NCI-H774 (cell line): ENCODE measurements at places on chromosomes 5 and 9.

GRCh38 chr5:58875599-58875998, 292.7 kb downstream of the RAB3C start:
- no peak for DNase-seq

GRCh38 chr9:110688329-110688728, 19.7 kb downstream of the MUSK start:
- DNase-seq, result no peak

DNA sequence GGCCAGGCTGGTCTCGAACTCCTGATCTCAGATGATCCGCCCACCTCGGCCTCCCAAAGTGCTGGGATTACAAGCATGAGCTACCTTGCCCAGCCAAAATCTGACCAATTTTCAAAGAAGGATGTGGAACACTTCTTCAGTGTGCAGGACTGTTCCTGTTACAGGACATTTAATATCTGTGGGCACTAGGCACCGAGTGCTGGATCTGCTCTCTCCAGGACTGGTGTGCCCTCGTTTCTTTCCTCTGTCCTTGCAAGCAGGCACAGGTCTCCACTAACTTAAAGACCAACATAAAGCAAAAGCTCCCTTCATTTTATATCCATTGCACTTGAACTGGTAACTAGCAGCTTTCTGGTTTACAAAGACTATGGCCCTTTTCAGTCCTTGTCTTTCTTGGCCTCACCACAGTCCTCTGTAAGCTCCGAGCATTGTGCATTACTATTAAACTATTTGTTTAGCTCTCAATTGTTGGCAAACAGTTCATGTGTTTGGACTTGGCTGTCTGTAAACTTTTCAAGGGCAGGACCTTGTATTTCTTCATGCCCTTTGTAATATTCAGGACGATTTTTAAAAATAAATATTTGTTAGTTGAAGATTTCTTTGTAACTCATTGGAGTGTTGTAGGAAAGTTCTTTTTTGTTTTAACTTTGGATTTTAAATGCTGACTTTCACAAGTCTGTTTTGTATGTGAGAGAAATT, 37.3 kb downstream of the ARHGEF28 start:
- DNase-seq, result peak; percentile 19

- DNase-seq, result no peak
Observed at GRCh38 chr5:16754601-16755000, 137.8 kb upstream of the RETREG1 start.

DNA sequence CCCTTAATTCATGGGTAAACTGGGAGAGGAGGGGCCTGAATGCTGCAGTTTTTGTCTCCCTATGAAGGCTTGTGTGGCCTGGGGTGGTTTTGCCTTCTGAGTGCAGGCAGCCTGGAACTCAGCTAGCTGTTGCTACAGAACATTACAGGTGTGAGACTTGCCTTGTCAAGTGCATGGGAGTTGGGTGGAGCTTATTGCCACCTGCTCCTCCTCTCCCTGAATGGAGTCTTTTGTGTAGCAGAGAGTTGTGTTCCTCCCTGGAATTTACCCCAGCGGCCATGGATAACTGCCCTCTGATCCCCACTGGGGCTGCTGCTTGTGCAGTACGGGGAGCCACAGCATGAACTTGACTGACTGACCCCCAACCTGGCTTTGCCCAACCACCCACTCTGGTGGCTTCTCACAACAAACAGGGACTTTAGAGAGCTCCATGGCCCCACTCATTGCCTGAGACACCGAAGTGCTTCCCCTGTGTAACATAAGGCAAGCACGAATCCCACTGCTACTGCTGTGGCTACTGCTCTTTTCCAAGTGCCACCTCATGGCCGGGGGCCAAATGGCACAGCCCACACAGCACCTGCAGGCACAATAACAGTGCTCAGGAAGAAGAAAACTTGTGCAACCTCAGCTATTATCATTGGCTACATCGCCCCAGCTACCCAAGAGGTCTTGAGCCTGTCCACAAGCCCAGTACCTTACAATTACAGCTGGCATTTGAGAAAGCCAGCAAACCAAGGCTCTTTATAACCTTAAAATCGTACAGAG, 942.9 kb downstream of the CDH18 start:
- no peak for DNase-seq

DNA sequence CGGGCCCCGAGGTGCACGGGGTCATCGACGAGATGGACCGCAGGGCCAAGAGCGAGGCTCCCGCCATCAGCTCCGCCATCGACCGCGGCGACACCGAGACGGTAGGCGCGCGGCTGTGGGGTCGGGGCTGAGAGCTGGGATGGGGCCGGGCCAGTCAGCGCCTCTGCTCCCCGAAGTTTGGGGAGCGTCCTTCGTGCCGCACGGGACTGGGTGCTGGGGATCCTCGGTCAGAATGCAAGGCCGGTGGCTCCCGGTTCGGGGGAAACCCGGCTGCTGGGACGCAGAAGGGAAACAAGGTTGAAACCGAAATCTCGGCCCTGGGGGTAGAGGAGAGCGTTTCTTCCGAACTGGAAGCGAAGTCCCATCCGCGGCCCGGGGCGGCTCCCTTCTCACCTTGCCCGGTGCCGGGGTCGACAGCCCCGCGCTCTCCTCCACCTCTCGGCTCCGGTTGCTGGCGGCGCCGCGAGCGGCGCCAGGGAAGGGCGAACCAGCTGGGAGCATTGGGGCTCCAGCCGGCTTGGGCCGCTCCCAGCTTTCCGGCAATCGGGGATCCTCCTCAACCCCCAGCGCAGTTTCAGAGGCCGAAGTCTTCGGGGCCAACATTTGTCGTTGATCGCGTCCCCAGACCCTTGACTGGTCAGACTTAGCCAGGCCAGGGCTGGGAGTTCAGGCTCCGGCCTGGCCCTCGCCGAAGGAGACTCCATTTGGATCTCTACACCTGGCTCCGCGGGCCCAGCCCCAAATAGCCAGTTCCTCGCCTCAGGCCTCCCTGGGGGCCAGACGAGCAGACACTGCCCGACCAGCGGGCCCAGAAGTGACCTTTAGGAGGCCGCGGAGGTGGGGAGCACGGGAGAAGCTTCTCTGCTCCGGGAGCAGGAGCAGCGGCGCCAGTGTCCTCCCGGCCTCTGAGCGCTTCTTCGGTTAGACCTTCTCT, 1.1 kb downstream of the LHX2 start:
- no peak for DNase-seq

DNA sequence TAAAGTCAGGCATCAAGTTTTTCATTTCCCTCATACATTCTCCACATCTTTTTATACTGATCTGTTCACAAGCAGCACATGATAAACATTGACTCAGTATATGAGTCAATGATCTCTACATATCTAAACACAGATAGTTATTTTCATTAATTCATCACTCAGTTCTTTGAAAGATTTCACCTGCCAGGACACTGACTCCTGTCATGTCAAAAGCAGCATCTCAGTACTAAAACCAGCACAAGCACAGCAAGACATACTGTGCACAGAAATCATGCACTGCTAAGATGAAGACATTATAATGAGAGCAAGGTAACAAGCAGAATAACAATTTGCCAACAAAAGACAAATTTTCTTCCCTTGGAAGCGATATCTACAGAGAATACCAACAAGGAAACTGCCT, 206.1 kb upstream of the COX7C start:
- DNase-seq, result no peak

DNA sequence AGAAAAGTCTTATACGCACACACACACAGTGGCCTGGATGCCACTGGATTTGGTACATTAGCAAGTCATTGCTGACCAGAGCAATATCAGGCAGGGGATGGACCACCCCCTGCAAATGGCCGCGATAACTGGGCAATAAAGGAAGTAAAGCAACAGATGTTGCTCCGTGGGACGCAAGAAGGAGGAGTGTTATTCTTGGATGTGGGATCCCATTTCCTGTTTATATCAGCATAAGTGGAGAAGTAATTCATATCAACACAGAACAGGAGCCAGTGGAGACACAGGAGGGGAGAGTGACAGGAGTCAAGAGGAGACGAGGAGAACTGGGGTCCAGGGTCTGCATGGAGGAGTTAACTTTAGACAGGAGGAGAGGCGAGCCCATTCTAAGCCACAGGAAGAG, 18.4 kb downstream of the RUFY1 start:
- no peak for DNase-seq

DNA sequence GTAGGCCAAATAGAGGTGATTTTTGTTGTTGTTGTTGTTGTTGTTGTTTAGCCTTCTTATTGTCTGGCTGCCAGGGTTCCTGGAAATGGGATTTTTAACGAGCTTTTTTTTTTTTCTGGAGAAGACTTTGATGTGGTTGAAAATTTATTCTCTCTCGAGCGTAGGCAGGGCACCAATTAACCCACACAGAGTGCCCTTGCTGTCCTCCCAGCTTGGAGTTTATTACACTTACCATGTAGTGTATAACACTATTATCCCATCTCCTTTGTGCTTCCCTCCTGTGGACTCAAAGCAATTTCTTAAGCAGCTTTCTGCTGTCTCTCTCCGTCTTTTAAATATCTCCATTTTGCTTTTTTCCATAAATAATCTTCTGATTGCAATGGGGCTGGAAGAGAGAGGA, 57.4 kb downstream of the OR2K2 start:
- no peak for DNase-seq

DNA sequence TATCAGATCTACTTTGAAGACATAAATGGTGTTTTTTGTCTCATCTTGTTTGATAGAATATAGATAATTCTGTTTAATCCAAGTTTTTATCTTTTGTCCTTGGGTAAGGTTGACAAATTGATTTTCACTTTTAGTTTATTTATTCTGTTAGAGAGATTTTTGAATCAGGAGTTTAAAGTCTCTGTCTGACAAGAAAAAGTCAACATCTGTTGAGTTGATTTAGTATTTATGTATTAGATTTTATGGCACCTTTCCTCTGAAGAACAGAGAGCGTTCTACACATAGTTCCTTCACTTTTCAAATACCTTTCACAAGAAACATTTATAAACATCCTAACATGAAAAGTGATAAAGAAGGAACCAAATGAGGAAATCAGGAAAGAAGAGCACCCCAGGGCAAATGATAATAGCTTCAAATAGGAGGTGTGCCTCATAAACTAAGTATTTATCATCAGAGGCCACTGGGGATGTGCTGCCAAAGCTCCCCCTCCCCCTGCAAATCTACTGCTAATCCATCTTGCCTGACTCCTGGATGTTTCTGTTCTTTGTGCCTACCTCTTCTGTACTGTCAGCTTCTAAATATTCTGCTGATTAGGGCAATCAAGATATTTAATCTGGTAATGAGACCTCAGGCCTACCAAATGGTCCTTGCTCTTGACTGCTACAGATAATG, 457.7 kb upstream of the CHD1 start:
- DNase-seq, result no peak

DNA sequence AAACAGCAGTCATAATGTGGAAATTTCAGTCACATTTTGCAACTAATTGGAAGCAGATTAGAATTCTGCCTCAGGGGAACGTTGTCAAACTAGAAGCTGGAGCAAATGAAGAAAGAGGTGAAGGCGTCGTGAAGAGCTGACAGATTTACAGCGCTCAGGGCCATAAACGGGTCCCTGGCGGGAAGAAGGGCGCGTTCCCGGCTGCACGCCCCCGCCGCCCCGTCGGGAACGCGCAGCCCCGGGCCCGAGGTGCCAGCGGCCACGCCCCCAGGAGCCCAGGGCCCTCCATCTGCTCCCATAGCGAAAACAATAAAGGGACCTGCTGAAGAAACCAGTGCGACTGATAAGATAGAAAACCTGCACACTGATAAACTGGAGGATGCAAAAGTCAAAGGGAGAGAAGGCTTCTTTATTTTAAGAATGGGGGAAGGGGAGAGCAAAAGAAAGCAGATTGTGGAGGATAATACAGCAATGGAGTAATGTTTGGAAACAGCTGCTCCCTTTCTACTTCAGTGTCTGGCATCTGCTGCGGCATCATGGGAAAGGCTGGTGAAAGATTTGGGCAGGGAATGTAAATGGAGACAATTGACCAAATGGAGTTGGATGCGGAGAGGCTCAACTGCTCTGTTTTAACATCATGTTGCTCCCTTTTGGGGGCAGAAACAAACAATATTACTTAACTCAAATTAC, 11.1 kb downstream of the ZNF608 start:
- no peak for DNase-seq

DNA sequence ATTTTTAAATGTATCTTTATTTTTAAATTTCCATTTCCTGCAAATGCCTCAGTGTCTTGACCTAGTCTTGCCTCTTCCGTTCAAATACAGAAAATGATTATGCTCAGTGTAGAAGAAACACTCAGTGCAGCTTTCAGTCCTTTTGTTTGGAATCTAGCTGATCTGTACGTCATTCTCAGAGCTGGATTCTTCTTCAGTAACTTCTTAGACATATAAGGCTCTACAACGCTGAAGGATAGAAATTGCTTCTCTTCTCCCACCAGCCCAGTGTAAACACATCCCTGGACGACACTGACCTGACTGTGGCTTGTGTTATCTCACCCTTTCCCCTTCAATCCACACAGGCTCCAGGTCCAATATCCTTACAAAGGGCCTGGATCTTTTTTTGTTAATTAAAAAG, 3.2 kb upstream of the ALDH1B1 start:
- DNase-seq, result no peak

GRCh38 chr9:103900466-103900865, 193.6 kb upstream of the SMC2 start:
- DNase-seq, result no peak

DNA sequence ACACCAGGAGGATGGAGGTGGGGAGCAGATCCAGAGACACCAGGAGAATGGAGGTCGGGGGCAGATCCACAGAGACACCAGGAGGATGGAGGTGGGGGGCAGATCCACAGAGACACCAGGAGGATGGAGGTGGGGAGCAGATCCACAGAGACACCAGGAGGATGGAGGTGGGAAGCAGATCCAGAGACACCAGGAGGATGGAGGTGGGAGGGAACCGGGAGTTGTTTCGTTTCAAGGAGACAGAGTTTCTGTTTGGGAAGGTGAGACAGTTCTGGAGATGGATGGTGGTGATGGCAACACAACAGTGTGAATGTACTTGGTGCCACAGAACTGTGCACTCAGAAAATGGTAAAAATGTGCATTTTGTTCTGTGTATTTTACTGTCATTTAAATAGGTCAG, 9.0 kb upstream of the INPP5E start:
- DNase-seq, result no peak

- no peak for DNase-seq
Observed at GRCh38 chr5:38110130-38110529, 148.2 kb upstream of the EGFLAM start.

DNA sequence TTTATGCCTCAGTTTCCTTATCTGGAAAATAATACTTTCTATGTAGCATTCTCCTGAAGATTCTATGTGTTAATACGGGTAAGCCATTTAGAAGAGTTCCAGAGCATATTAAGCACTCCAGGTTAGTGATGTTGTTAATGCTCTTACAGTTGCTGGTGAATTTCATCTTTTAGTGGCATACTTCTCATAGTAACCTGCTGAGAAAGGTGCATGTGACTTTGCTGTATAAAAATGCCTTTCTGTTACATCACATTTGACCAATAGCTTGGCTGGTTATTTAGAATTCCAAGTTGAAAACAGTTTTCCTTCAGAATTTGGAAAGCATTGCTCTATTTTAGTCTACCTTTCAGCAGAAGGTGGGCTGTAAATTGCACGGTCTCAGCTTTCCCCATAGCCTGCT, 27.2 kb downstream of the GCNT1 start:
- no peak for DNase-seq
